ENCODE measurements at places on chromosomes 5 and 9. TPM values are rescaled to one million over a fixed set of nuclear protein-coding genes. Genes with fewer than 3 reads are reported as not detected.

Gene SERF1A
- total RNA-seq, result 8.1 TPM

Gene TMEM171
- 2.1 TPM for total RNA-seq

Gene C5orf58
- not detected for total RNA-seq

Gene PAEP
- not detected for total RNA-seq

Gene CDH6
- 0.19 TPM for total RNA-seq

Gene DIPK1B
- 109 TPM for total RNA-seq

Gene IL13
- not detected for total RNA-seq

Gene CRAT
- total RNA-seq, result 24.9 TPM

Gene ANKDD1B
- total RNA-seq, result 1.3 TPM

Gene CLTA
- 282 TPM for total RNA-seq

Gene F2RL1
- 111 TPM for total RNA-seq

Gene UHRF2
- total RNA-seq, result 111 TPM

Gene SPATA31E1
- total RNA-seq, result not detected

Gene ZBED3
- 2.0 TPM for total RNA-seq

Gene NUDT12
- 4.4 TPM for total RNA-seq

Gene DNM1
- 0.69 TPM for total RNA-seq

Gene ORM2
- not detected for total RNA-seq

Gene LRRC19
- not detected for total RNA-seq

Gene BOD1
- 40.2 TPM for total RNA-seq

Gene ARL14EPL
- not detected for total RNA-seq

Gene PPP2R2B
- not detected for total RNA-seq

Gene TAF11L9
- total RNA-seq, result not detected

Gene UBQLN1
- 65.1 TPM for total RNA-seq

Gene PCDHGA8
- total RNA-seq, result 3.0 TPM

Gene OR1Q1
- not detected for total RNA-seq

Gene DPP7
- total RNA-seq, result 85.8 TPM

Gene TAF11L14
- total RNA-seq, result not detected

Gene TAF11L5
- not detected for total RNA-seq

Gene NMUR2
- not detected for total RNA-seq

Gene COL5A1
- total RNA-seq, result 7.4 TPM

Gene SPATA31D4
- not detected for total RNA-seq

Gene NEUROG1
- total RNA-seq, result not detected

Gene ANKRD55
- 0.49 TPM for total RNA-seq

Gene SPINK7
- not detected for total RNA-seq

Gene CYLC2
- not detected for total RNA-seq

Gene STK32A
- not detected for total RNA-seq

Gene AJM1
- total RNA-seq, result 0.65 TPM

Gene IL3
- not detected for total RNA-seq

Gene SELENOP
- 63.1 TPM for total RNA-seq

Gene NR2F1-AS1
- 3.7 TPM for total RNA-seq

Gene PITX1
- not detected for total RNA-seq

Gene LRRC14B
- total RNA-seq, result not detected

Gene KLHL3
- total RNA-seq, result 19.3 TPM

Gene PCBD2
- 2.8 TPM for total RNA-seq

Measured in bladder microvascular endothelial cell (primary cell).